ENCODE measurements at places on chromosomes 11 and 22.

DNA sequence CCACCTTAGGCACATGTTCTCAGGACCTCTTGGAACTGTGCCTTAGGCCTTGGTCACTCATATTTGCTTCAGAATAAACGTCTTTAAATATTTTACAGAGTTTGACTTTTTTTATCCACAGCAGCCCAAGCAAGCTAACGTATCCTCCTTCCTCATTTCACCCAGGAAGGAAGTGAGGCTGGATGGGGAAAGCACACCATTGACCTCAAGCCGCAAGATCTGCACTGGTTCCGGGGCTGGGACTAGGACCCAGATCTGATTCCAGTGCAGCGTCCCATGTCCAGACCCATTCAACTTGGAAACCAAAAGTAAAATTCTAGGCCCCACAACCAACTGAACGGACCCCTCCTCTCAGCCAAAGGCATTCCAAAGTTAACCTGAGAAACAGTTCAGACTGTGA is 2.4 kb upstream of the LGALS12 start:
- DNase-seq, result no peak

DNA sequence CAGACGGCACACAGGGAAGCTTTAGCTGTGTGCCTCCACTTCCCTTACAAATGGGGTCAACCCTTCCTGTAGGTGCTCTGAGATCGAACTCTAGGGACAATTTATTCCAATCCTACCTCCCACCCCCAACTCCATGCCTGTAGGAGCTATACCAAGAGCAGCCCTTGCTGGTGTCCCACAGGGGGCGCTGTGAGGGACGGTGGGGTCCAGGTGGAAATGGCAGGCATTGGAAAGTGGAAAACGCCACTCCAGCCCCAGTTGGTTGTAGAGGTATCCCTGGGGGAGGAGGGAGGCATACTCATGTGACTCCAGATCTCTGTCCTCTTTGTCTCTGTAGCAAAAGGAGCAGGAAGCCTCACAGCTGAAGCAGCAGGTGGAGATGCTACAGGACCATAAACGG is 161.3 kb downstream of the MYO18B start:
- no peak for DNase-seq

GRCh38 chr22:48890693-48891554 is 936.7 kb downstream of the BRD1 start:
- no peak for DNase-seq

DNA sequence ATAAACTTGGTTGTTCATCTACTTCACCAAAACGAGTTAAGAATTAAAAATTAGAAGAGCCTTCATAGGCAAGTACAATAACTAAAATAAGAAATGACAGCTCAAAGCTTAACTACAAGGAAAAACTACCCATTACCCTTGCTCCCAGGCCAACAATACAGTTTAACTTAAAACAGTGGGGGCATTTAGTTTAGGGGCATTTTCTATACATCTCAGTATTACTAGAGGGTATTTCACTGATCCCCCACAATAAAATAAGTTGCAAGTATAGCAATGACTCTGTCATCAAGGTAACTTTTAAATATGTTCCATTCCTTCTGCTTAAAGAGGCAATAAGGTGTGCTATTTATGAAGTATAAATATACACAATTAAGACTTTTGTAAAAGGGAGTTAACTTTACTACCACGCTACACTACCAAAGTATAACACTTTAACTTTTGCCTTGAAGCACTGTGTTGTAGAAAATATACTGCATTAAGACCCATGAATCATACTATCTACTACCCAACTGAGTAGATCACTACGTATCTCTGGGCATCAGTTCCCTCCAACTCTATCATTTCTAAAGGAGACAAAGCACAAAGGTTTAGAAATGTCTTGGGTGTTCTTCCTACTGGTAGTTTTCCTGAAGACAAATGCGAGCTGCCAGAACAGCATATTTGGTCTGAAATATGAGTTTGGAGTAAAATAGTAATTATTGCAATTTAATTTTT is 29.8 kb downstream of the CHORDC1 start:
- no peak for DNase-seq

DNA sequence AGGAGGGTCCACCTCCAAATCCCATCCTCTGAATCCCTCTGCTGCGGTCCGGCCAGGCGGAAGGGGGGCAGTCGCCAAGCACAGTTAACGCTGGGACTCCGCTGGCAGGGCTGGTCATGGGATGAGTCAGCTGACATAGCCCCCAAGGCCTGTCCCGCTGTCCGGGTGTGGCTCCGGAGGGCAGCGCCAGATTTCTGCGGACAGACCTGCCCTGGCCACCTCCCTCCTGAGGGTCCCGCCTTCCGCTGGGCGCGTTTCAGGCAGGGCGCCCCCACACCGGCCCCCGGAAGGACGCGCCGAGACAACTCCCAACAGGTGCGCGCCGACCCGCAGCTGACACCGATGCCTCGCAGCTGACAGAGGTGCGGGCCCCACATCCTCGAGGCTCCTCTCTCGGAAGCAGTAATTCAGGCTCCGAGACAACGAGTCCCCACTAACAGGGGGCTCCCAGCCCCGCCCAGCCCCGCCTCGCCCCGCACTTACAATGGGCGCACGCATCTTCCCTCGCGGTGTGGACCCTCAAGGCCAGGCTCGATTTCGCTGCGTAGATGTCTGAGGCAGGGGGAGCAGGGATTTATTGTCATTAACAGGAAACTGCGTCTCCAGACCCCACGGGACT is 607 bp downstream of the PLAAT3 start:
- peak; percentile 18 for DNase-seq

DNA sequence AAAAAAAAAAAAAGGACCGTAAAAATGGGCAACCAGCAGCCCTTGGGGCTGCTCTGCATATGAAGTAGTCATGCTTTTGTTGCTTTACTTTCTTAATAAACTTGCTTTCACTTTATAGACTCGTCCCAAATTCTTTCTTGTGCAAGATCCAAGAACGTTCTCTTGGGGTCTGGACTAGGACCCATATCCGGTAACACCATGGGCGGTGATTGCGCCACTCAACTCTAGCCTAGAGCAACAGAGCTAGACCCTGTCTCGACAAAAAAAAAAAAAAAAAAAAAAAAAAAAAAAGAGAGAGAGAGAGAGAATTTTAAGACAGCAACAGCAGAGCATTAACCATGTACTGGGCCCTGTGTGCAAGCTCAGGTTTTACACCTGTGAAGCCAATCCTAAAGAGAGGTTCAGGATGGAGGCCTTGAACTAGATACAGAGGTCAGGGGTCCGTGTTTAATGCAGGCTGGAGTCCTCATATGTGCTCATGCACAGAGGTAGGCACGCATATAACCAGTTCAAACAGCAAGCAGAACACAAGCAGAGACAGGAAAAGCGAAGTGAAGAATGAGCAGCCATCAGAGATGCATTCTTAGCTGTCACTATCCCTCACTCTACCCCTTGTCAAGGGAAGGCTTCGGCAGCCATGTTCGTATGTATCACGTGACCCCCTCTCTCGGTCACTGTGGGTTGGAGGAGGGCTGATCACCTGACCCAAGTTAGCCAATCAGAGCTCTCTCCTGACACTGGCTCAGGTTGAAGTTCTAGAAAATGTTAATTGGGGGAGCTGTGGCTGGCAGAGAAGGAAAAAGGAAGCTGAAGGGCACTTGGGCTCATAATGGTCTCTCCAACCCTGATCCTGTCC is 16.7 kb upstream of the SYT12 start:
- DNase-seq, result no peak

DNA sequence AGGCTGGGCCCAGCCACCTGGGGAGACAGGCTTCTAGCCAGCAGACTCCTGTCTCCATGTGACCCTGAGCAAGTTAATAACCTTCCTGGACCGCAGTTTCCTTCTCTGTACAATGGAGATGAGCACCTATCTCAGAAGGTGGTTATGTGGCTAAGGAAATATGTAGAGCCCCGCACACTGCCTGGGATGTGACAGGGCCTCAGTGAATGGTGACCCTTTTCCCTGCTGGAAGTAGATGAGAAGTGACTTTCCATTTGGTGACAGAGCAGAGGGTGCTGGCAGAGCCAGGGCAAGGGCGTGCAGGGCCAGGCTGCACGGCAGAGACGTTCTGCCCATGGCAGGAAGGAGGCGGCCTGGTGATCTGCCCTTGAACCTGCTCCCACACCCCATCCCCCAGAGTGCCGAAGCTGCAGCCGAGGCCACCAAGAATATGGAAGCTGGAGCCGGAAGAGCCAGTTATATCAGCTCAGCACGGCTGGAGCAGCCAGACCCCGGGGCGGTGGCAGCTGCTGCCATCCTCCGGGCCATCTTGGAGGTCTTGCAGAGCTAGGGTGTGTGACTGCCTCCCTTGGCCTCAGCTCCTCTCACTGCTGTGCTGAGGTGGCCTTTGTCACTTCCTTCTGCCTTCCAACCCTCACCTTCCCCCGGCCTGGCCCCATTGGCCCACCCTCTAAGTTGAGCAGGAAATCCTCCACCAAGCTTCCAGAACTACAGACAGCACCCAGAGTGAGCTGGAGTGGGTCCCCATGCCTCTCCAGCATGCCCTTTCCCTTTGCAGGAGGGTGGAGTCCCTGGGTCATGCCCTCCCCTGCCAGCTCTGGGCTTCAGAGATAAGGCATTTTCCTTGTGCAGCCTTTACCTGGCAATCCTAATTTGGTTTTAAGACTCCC is 13.2 kb downstream of the TKFC start:
- no peak for DNase-seq

GRCh38 chr11:45028911-45029682 is 78.4 kb upstream of the TP53I11 start:
- DNase-seq, result no peak

GRCh38 chr11:44609783-44610155 is 44.3 kb downstream of the CD82 start:
- DNase-seq, result no peak

DNA sequence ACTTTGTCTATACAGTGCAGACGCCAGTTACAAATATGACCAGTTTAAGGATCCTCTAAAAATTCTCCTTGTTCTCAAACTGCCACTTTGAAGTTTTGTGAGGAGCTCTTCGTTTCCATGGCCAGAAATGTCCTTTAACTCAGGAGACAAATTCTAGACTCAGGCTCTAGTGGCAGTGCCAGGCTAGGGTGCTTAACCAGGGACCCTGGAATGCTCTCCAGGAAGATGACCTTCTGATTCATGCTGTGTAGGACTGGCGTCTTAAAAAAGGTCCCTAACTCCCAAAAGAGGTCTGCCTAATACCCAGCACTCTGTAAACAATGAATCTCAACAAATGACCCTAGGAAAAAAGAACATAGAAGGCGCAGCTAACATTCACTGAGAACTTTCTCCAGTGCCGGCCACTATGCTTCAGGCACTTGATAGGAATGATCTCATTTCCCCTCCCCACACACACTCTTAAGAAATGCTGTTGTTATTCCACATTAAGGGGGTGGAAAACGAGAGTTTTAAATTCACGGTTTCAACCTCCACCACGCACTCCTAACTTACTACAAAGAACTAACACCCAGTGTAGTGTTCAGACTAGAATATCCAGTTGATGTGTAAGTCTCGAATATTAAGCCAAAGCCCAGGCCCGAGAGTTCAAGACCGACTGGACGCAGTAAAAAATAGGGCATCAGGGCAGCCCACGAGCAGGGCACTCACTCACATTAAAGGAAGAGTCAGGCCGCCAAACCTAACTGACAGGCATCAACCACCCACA is 747 bp downstream of the NXF1 start:
- DNase-seq, result no peak

Data from activated effector memory CD4-positive, alpha-beta T cell treated with Interleukin-2 at 50 U/mL for 16 hours (primary cell).